CD8-positive, alpha-beta memory T cell (primary cell): ENCODE measurements at places on chromosomes 4 and X.

DNA sequence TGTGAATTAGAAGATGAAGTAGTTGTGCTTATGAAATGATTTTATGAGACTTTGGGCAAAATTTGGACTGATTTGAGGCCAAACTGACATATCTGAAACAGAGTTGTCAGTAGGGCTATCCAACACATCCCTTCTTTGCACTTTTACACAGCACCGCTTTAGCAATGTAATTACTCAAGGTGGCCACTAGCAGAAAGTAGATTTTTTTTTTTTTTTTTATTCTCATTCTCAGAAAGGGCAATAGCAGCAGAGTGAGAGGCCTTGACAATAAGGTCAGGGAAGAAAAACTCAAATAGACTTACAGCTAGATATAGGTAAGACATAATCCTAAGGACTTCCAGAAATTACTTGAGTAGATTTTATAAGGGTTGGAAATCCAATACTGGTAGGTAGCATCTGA lies 414.3 kb downstream of the NAP1L3 start:
- no peak for DNase-seq

- no peak for DNase-seq
These were observed 964 bp upstream of the GPR82 start for GRCh38 chrX:41722816-41723618.

- no peak for DNase-seq
These were observed 94.6 kb upstream of the INPP4B start for GRCh38 chr4:142940425-142941330.

DNA sequence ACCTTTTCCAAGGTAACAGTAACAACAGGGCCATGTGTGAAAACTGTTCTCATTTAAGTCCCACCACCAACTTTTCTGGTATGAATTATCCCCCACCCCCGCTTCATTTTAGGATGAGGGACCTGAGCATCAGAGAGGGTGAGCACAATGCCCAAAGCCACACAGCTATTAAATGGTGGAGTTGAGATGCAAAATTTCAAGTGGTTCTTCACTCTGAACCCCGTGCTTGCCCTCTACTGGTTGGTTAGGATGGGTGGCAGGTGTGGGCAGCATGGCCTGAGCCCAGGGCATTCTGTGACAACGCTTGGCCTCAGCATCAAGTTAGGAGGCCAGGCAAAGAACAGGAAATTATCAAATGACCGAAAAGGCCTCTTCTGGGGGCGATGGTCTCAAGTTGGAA lies 33.5 kb downstream of the MED28 start:
- DNase-seq, result no peak

DNA sequence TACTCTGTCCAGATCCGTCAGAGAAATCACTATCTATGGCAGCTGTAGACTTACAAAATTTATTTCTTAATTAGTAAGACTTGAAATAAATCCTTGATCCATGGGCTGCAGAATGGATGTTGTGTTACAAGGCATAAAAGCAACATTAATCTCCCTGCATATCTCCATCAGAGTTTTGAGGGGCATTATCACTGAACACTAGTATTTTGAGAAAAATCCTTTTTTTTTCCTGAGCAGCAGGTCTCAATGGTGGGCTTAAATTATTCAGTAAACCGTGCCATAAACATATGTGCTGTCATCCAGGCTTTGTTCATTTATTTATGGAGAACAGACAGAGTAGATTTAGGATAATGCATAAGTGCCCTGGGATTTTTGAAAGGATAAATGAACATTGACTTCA lies 457.9 kb upstream of the CTSO start:
- no peak for DNase-seq

DNA sequence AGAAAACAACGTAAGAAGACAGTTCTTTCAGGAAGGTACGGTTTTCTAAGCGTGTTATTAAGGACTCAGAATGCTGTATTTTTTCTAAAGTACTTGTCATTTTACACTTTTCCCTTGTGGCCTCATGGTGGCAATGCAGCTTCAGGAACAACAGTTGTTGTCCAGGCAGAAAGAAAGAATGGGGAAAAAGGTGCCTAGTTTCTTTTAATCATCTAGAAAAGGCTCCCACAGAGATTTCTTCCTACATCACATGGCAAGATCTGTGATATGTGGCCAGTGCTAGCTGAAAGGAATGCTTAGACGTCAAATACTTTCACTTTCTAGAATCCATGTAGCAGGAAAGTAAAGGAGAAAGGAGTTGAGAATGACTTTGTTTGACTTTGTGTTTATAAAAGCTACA lies 49.0 kb upstream of the TRAM1L1 start:
- DNase-seq, result no peak

DNA sequence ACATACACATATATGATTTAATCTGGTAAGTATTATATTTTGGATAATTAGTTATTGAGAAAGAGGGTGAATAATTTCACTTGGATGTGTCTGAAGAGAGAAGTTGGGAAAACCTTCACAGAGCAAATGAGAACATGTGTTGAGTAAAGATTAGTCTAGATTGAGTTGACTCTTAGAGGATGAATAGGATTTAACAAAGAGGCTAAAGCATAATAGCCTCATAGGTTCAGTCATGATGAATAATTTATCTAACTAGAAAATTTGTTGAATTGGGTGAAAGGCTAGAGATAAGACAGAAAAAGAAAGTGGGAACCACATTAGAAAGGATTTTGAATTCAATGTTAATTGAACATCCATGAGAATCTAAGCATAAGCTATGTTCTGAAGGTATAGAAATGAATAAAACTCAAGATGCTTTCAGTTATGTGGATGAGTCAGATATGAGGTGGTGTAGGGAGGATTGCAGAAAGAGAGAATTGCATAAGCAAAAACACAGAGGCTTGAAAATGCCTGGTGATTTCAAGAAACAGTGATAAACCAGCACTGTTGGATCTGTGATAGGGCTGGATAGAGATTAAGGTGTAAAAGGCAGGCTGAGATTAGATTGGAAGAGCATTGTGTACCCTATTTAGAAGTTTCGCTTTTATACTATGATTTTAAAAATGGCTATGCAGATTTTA lies 207.6 kb upstream of the NR3C2 start:
- no peak for DNase-seq

DNA sequence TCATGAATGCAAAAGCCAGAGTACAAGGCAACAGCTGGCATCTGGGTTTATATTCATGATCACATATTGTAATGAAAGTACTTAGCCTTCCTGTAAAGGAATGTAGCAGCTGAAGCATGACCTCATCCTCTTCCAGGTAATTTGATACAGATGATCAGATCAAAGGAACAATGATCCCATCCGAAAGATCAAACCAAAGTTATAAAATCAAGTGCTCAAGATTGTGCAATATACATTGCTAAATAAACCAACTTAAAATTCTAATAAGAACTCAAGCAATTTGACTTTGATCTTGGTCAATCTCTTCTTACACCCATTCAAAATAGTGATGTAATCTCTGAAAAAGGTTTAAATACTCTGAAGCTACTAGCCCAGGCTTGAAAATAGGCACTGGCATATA lies 113.1 kb upstream of the INPP4B start:
- no peak for DNase-seq

GRCh38 chr4:34721835-34722234 lies 1522.5 kb downstream of the ARAP2 start:
- no peak for DNase-seq

- peak; percentile 28 for DNase-seq
These were observed 650.8 kb upstream of the DIPK2B start for GRCh38 chrX:45851434-45851991.

DNA sequence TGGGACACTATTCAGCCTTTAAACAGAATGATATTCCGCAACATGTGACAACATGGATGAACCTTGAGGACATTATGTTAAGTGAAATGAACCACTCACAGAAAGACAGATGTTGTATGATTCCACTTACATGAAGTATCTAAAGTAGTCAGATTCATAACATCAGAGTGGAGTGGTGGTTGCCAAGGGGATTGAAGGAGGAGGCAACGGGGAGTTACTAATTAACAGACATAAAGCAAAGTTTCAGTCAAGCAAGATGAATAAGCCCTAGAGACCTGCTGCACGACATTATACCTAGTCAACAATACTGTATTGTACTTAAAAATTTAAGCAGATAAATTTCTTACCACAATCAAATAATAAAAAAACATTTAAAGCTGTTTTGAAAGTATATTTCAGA lies 105.0 kb upstream of the NR0B1 start:
- no peak for DNase-seq

GRCh38 chr4:119233750-119234149 lies 21.2 kb downstream of the USP53 start:
- DNase-seq, result no peak

GRCh38 chr4:105859233-105859632 lies 36.0 kb upstream of the NPNT start:
- no peak for DNase-seq

DNA sequence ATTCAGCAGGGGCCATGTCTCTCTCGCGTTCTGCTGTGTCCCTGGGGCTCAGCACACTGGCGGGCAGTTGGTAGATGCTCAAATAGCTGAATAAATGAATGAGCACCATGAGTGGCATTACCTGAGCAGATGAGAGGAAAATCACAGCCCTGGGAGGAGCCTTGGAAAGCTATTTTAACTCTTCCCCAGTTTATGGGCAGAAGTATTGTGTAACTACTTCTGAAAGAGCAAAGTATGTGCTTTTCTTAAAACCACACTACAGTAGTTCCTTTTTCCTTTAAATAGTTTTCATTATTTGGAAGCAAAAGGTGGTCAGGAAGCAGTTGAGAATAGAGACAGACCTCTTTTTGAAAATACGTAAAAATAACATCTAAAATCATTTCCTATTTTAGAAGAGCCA lies 3.0 kb upstream of the PLAC1 start:
- no peak for DNase-seq

DNA sequence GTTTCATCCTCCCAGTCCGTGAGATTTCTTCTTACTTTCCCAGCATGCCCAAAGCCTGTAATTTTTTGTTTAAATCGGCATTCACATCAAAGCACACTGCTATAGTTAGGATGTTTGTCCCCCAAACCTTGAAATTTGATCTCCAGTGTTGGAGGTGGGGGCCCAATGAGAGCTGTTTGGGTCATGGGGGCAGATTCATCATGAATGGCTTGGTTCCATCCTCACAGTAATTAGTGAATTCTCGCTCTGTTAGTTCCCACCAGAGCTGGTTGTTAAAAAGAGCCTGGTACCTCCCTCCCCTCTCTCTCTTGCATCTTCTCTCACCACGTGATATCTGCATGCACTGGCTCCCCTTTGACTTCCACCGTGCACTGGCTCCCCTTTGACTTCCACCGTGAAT lies 40.5 kb upstream of the PGRMC2 start:
- no peak for DNase-seq

- DNase-seq, result no peak
These were observed 167.5 kb upstream of the PDE5A start for GRCh38 chr4:119795986-119796578.

DNA sequence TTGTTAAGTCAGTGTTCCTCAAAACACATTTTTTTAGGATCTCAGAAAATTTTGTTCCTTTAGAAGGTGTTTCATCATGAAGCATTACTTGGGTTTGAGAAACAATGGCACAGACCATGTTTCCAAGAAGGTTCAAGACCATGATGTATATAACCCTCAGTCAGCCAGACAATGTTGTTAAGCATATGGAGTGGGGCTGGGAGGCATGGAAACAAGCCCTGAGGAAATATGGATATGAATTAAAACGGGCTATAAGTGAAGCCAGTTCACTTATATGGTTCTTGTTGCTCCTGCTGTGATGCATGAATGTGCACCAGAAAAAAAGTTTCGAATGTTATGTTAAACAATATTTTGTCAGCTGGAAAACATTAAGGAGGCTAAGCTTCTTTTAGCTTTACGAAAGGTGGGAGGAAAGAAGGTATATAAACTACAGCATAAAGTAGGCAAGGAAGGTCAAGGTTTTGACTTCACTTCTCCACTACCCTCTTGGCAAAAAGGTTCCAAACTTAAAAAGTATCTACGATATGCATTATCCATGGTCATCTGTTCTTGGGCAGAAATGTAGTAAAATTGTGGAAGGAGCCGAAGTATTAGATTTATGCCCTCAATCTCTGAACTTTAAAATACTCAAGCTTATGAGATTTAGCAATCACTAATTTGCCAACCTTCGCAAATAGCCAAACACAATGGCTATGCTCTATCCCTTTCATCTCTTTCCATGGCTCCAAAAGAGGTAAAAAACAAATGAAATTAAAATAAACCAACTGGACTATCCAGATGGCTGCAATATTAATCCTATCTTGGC lies 277.3 kb downstream of the CHIC1 start:
- DNase-seq, result no peak

- DNase-seq, result no peak
These were observed 102.0 kb upstream of the PDLIM3 start for GRCh38 chr4:185637163-185637875.

DNA sequence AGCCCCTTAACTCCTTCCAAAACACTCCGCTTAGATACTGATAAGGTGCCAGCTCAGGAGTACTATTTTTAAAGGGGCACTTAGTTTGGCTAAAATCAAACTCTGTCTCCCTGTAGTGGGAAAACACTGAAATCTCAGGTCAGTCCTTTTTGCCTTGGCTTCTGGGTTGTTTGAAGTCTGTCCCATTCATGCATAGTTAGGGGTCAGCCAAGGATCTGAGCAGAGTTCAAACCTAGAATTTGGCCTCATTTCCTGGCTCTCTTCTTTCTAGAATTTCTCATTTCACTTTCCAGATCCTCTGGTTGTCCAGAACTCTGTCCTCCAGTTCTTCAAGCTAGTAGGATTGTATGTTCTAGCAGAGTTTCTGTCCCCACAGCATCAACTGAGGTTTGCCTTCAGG lies 31.5 kb downstream of the NAT8L start:
- no peak for DNase-seq

DNA sequence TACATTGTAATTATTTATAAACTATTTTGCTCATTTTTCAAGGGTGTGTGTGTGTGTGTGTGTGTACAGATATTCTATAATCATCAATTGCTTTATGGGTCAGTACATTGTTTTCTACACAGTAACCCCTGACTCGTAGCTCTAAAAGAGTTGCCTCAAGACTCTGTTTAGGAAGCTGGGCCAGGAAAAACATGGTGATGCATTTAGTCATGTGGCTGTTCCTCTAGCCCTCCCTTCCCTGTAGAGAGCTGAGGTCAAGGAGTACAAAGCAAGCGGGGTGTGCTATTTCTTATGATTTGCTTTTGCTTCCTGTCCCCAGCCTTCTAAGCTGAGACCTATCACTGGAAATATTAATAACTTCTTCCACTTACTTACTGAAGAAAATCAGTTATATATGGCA lies 34.8 kb upstream of the SPANXD start:
- DNase-seq, result no peak

- DNase-seq, result peak; percentile 56
These were observed 123.6 kb upstream of the RBPJ start for GRCh38 chr4:26197018-26197779.

DNA sequence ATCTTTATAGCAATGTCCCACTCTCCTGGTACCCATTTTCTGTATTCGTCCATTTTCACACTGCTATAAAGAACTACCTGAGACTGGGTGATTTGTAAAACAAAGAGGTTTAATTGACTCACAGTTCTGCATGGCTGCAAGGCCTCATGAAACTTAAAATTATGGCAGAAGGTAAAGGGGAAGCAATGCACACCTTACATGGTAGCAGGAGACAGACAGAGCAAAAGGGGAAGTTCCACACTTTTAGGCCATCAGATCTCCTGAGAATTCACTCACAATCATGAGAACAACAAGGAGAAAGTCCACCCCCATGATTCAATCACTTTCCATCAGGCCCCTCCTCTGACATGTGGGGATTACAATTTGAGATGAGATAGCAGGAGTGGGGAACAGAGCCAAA lies 49.7 kb downstream of the TMLHE start:
- DNase-seq, result no peak
